ENCODE measurements at places on chromosomes 2 and 18. TPM values are rescaled to one million over a fixed set of nuclear protein-coding genes. Genes with fewer than 3 reads are reported as not detected.
A peak's percentile ranks its signal among the peaks of the same experiment; 100 is the strongest.

NEU4 gene
- not detected for total RNA-seq

UPP2 gene
- total RNA-seq = not detected

CTAGE1 gene
- total RNA-seq = not detected

TBR1 gene
- total RNA-seq = not detected

IL36RN gene
- total RNA-seq = not detected

DNA sequence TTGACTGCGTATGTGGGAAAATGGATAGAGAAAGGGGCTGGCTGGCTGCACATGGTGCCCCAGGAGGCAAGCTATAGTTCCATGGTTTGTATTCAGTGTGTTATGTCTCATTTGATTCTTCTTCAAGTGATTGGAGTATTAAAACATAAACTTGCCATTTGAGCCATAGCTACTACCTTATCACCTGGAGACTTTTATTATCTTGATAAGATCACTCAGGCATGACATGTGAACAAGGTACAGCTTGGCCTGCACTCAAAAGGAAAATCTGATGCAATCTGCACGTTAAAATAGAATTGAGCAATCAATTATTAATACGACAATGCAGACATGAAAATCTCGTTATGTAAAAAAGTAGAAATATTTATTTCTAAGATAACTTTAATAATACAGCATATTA, 116.9 kb downstream of the RND3 start:
- no peak for DNase-seq
- H3K4me1 ChIP-seq = no peaks in the 10 kb centered on the region
- no peaks in the 10 kb centered on the region for H3K36me3 ChIP-seq
- no peaks in the 10 kb centered on the region for H3K27me3 ChIP-seq
- H3K27ac ChIP-seq = no peak overlapping the region

DNA sequence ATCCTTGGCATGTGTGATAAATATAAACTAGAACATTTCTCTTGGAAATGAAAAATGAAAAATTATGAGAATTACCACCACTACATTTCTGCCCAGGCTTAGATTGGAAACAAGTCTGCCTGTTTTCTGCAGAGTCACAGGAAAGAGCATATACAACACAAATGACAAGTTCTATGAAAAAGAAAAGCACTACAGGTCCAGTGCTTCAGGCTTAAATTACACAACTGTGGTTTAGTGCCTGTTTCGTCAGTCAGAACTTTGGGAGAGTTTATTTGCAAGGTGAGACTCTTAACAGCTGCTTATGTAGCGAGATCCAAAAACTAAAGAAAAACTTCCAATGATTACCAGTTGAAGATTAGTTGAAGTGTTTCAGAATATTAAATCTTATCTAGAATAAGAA, 68.9 kb downstream of the RTN4 start:
- DNase-seq = no peak
- H3K36me3 ChIP-seq = peaks cover 22% of the 10 kb centered on the region
- no peaks in the 10 kb centered on the region for H3K27me3 ChIP-seq

DNA sequence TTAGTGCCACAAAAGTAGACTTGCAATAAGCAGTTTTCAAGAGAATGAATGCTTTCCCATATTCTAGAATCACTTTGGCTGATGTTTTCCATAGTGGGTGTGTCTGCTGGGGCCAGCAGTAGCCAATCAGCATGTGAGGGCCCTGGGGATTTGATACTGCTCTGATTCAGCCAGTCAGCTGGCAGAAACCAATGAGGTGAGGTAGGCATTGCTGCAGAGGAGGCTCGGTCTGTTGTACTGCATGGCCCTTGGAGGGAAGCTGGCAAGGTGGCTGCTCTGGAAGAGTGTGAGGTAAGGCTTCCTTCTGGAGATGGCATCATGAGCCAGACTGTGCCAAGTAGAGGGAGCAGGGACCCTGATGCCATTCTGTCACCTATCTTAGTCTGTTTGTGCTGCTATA, 22.7 kb downstream of the TMEM87B start:
- H3K4me1 ChIP-seq = peaks cover 40% of the 10 kb centered on the region
- peaks cover 41% of the 10 kb centered on the region for H3K36me3 ChIP-seq
- H3K4me3 ChIP-seq = no peak overlapping the region
- DNase-seq = no peak
- H3K27ac ChIP-seq = no peak overlapping the region

DNA sequence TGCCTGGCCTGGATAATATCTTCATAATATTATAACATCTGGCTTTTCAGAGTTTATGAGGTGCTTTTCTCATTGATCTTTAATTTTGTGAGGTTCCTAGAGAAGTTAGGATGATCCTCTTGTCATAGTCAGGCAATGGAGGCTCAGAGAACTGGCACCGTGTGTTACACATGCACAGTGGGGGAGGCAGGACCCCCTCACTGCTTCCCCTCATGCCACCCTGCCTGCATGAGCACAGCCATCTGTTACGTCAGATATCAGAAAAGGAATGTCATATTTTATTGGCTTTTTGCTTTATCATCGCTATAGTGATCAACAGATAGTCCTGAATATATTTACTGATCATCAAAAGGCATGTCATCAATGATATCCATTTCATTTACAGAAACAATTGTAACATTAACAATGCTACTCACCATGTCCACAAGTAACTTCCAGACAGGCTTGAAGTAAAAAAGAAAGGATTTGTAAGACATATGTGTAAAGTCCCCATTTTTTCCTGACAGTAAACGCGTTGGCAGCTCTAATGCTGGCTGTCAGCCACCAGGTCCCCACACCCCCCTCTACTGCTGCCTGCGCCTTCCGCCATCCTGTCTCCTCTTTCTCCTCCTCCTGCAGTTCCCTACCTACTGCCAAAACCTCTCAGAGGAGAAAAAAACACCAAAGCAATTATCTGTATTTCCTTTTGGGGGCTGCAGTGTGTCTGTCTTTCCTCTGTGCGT, 18.8 kb downstream of the ENOSF1 start:
- peaks cover 3% of the 10 kb centered on the region for H3K4me1 ChIP-seq
- DNase-seq = no peak
- no peaks in the 10 kb centered on the region for H3K27me3 ChIP-seq
- peak overlapping the region; percentile 24 for H3K27ac ChIP-seq

DNA sequence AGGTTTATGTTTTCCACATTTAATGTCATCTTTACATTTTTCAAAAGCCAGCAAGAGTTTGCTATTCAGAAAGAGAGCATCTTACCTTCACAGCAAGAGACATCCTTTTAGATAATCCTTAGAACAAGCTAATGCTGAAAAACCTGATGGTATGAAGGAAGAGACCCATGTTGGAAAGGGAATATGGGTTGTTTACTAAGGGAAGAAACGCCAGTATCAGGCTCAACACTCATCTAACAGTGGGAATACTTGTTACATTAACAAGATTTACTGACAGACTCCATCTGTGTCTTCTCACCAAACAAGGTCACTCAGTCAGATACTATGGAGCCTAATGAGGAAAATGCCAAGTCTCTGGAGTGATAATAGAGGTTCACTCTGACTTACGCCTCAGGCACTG, 1474.1 kb upstream of the SLC39A10 start:
- no peak for DNase-seq
- H3K27me3 ChIP-seq = no peaks in the 10 kb centered on the region
- H3K27ac ChIP-seq = no peak overlapping the region
- no peaks in the 10 kb centered on the region for H3K4me1 ChIP-seq

DNA sequence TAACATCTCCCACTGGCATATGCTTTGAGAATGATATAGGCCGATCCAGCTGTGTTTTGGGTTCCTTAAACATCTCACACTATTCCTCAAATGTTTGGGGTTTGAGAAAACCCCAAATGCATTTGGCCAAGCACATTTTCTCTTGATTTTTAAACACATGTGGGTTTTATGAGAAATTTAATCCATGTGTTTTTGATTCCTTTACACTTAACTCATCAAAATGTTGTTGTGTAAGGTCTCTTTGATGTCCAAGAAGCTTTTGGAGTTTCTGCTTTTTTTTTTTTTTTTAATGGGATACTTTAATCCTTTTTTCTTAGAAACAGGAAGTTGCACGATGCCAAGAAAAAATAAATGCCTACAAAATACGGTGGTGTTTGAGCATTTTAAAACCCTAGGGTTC, 339.8 kb upstream of the TCF4 start:
- no peaks in the 10 kb centered on the region for H3K4me1 ChIP-seq
- no peak overlapping the region for H3K4me3 ChIP-seq
- no peak for DNase-seq
- H3K27me3 ChIP-seq = no peaks in the 10 kb centered on the region

DNA sequence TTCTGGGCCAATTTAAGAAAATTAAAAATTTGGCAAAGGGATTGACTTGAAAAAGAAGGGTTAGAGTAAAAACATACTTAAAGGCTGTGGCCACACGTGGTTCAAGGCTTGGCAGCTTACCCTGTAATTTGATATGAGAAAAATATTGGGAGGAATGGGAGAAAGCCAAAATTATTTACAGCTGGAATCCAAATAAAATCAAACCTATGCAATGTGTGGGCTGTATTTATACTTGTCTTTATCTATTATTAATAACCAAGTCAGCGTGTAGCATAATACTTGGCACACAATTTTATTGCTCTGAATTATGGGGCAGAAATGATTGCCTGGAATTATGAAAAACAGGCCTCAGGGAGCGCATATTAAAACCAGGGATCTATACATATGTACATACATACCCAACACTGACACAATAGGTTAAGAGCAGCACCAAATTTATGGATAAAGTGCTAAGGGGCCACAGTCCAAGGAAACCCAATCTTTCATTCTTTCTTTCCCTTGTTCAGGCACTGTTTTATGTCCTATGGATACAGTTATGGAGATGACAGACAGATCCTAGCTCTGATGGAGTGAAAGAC, 35.6 kb downstream of the FAM124B start:
- no peaks in the 10 kb centered on the region for H3K27me3 ChIP-seq
- H3K27ac ChIP-seq = no peak overlapping the region
- no peaks in the 10 kb centered on the region for H3K36me3 ChIP-seq
- no peak overlapping the region for H3K4me3 ChIP-seq
- no peak for DNase-seq
- no peaks in the 10 kb centered on the region for H3K4me1 ChIP-seq

DNA sequence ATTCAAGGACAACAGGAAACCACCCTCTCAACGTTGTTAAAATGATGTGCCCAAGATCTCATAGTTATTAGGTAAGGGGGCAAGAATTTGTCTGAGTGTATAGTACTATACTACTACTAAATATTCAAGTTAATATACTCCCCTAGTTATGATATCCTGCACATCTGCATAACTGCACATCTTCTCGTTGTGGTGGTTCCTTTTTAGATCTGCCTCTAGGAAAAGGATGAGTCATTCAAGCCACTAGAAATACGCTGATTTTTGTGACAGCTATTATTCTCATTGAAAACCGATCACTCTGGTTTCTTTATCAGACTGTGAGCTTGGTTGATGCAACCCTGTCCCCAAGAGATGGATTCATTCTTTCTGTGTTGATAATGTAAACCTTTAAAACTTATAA, 1067.0 kb upstream of the FANCL start:
- H3K27ac ChIP-seq = no peak overlapping the region
- no peak for DNase-seq
- no peak overlapping the region for H3K4me3 ChIP-seq
- H3K36me3 ChIP-seq = no peaks in the 10 kb centered on the region

DNA sequence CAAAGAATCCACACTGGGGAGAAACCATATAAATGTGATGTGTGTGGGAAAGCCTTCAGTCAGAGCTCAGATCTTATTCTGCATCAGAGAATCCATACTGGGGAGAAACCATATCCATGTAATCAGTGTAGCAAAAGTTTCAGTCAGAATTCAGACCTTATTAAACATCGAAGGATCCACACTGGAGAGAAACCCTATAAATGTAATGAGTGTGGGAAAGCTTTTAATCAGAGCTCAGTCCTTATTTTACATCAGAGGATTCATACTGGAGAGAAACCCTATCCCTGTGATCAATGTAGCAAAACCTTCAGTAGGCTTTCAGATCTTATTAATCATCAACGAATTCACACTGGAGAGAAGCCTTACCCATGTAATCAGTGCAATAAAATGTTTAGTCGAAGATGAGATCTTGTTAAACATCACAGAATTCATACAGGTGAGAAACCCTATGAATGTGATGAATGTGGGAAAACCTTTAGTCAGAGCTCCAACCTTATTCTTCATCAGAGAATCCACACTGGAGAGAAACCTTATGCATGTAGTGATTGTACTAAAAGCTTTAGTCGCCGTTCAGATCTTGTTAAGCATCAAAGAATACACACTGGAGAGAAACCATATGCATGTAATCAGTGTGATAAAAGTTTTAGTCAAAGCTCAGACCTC, 16.7 kb upstream of the ZSCAN30 start:
- H3K36me3 ChIP-seq = peaks cover 75% of the 10 kb centered on the region
- H3K4me1 ChIP-seq = no peaks in the 10 kb centered on the region
- DNase-seq = no peak
- no peak overlapping the region for H3K27ac ChIP-seq
- no peak overlapping the region for H3K4me3 ChIP-seq

DNA sequence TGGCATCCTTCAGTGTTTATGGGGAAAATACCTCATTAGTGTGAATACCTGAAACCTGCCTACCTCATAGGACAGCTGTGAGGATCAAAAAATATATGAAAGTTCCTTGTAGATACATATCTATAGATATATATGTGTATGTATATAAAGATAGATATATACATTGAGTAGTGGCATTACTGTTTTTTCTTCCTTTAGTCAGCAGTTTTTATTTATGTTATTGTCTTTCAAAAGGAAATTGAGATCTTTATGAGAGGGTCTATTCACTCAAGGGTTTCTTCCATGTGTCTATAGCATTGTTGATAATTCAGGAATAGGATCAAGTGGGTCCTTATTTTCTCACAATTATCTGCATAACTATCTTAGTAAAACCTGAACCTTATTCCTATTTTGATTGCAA, 6.6 kb downstream of the RMP24 start:
- H3K4me3 ChIP-seq = no peak overlapping the region
- no peak for DNase-seq
- H3K4me1 ChIP-seq = peaks cover 11% of the 10 kb centered on the region
- no peaks in the 10 kb centered on the region for H3K27me3 ChIP-seq
- no peak overlapping the region for H3K27ac ChIP-seq
- H3K36me3 ChIP-seq = peaks cover 69% of the 10 kb centered on the region

- no peak for DNase-seq
- H3K36me3 ChIP-seq = peaks cover 53% of the 10 kb centered on the region
- no peak overlapping the region for H3K27ac ChIP-seq
- H3K27me3 ChIP-seq = no peaks in the 10 kb centered on the region
- H3K4me1 ChIP-seq = peaks cover 9% of the 10 kb centered on the region
- H3K4me3 ChIP-seq = no peak overlapping the region
These were observed 45.6 kb downstream of the REL start for GRCh38 chr2:60926741-60927552.

GRCh38 chr2:196987649-196988364, 61.3 kb upstream of the PGAP1 start:
- H3K36me3 ChIP-seq = peaks cover 38% of the 10 kb centered on the region
- H3K4me3 ChIP-seq = peak overlapping the region; percentile 17
- peaks cover 78% of the 10 kb centered on the region for H3K4me1 ChIP-seq
- DNase-seq = peak; percentile 76

GRCh38 chr18:54030434-54030833, 194.0 kb downstream of the MBD2 start:
- DNase-seq = no peak
- no peaks in the 10 kb centered on the region for H3K36me3 ChIP-seq
- H3K27me3 ChIP-seq = peaks cover 6% of the 10 kb centered on the region
- H3K27ac ChIP-seq = no peak overlapping the region
- H3K4me3 ChIP-seq = no peak overlapping the region

- H3K27ac ChIP-seq = no peak overlapping the region
- no peaks in the 10 kb centered on the region for H3K36me3 ChIP-seq
- DNase-seq = no peak
- H3K4me1 ChIP-seq = no peaks in the 10 kb centered on the region
These were observed 267.6 kb downstream of the GBX2 start for GRCh38 chr2:235900631-235901030.

- peaks cover 91% of the 10 kb centered on the region for H3K4me1 ChIP-seq
- peaks cover 41% of the 10 kb centered on the region for H3K36me3 ChIP-seq
- H3K27me3 ChIP-seq = no peaks in the 10 kb centered on the region
- peak overlapping the region; percentile 98 for H3K27ac ChIP-seq
These were observed 31.7 kb downstream of the MBP start for GRCh38 chr18:77100751-77101355.
